ENCODE measurements at places on chromosomes 5 and 9.
A peak's percentile ranks its signal among the peaks of the same experiment; 100 is the strongest.

DNA sequence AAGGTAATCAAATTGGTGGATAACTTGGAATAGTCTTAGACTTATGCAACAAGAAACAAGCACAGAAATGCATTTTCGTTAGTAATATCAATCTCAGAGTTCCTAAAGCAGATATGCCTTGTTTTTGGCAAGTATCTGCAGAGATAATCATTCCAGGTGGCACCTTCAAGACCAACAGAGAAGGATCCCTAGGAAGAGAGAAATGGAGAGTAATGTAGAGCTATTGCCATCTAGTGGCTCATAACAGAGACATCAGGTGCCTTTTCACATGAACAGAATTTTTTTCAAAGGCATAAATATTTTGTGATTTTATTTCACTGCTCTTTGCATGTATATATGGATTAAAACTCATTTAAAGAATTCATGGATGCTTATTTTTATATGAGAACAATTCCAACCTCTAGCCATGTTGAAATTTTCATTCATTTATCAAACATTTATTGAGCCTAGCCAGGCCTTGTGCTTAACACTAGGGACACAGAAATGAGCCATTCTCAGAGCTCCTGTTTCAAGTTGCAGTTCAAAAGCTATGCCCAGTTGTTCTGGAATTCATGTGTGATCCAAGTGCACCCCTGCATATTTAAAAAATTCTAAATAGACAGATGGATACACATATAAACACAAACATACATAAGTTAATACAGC, 117.5 kb upstream of the OR13F1 start:
- DNase-seq, result no peak

DNA sequence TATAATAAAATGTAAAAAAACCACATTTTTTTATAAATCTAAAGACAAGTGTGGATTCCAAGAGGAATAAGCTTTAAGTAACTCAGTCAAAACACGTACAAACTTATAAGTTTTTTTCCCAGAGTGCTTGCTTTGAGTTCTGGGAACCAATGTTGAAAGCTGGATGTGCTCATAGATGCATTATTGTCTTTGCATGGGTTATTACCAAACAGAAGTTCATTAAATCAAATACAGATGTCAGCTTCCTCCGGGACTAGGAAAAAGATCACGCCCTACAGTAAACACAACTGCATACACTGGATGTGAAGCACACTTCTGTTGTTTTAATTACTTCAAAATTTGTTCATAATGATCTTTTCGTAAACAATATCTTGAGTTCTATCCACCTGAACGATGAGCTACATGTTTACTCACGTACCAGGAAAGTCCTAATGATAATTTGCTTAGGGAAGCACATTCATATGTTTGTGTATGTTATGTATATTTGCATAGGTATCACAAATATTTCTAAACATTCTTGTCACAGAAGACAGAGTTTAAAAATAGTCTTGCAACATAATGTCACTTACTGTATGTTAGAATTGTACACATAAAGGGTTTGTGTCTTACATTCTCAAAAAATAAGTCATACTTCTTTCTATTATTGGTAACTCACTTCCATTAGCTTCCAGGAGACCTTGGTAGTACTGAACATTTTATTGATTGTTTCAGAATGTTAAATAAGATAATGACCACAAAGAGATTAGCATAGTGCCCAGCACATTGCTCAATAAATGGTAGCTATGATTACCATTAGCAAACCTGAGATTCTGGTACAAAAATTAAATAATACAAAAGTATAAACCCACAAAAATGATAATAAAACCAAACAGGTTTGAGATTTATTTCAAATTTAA, 427.4 kb downstream of the CETN3 start:
- no peak for DNase-seq

DNA sequence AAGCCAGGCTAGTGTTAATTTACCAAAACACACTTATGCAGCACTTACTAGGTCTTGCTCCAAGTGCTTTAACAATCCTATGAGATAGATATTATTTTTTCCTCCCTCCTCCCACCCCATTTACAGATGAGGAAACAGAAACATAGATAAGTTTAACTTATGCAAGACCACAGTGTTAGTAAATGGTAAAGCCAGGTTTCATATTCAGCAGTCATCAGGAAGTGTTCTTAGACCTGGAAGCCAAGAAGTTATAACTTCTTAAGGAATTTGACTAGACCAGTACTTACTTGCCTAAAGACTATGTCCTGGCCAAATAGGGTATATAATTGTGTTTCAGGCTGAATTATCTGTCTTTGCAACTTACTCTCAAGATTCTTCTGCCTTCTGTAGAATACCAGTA, 15.9 kb downstream of the ABHD17B start:
- DNase-seq, result no peak

DNA sequence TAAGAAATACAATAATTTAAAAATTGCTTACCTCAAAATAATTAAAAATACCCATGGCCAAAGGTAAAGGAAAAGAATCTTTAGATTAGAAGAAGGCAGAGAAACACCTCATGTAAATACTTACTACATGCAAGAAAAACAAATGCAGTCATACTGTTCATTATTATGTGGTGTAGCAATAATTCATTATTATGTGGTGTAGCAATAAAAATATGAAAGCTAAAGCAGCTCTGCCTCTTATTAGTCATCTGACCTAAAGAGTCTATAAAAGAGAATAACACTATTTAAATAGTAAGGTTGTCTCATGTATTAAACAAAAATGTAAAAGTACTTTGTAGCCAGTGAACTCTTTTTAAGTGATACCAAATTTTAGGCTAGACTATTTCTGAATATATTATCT, 6.6 kb downstream of the DTWD2 start:
- DNase-seq, result no peak

GRCh38 chr5:138360941-138361452, 8.5 kb downstream of the KDM3B start:
- DNase-seq, result no peak

- DNase-seq, result no peak
Measured at GRCh38 chr5:5522336-5522735, 99.9 kb downstream of the ICE1 start.

GRCh38 chr9:33466565-33467495, 6.9 kb downstream of the NOL6 start:
- DNase-seq, result peak; percentile 84

GRCh38 chr9:98342098-98342819, 86.8 kb upstream of the TBC1D2 start:
- peak; percentile 15 for DNase-seq

DNA sequence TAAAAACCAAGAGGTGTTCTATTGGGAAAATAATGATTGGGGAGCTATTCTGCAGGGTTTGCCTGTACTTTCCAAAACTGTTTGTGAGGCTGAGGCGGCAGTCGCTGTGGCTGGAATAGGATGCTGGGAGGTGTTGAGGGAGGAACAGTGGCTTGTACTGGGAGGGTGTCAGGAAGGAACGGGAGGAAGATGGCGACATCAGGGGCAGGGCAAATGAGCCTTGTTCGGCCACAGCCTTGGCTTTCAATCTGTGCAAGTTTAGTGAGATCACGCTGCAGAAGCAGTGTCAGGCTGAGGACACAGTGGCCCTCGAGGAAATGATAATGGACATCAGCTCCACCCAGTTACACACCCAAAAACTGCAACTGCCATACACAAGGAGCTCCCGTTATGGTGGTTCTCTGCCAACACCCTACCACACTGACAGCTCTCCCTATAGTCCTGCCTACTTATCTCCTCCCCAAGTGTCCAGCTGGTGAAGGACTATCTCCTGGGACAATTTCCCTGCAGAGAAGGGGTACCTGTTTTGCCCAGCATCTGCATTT, 27.3 kb downstream of the KIF2A start:
- no peak for DNase-seq
